ENCODE measurements at places on chromosomes 3 and 15.
A peak's percentile ranks its signal among the peaks of the same experiment; 100 is the strongest.

- no peak for DNase-seq
These were observed 3.7 kb upstream of the DLL4 start for GRCh38 chr15:40925495-40925862.

GRCh38 chr3:123042413-123042812 lies 14.8 kb upstream of the SEMA5B start:
- no peak for DNase-seq

DNA sequence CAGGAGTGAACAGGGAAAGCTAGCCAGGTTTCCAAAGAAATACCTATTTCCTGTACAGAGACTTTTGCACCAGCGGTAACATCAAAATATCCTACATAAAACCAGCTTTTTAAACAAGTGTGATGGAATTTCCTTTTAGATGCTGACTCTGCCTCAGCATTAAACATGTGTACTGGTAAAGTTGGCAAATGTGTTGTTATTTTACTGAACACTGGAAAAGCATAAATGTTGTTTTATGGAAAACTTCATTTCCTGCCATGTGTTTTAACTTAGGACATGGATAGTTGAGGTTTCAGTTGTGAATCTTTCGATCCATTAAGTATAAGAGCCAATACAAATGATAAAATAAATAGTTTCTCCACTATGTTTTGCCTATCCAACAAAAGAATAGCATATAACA lies 15.7 kb downstream of the OXNAD1 start:
- DNase-seq, result no peak

DNA sequence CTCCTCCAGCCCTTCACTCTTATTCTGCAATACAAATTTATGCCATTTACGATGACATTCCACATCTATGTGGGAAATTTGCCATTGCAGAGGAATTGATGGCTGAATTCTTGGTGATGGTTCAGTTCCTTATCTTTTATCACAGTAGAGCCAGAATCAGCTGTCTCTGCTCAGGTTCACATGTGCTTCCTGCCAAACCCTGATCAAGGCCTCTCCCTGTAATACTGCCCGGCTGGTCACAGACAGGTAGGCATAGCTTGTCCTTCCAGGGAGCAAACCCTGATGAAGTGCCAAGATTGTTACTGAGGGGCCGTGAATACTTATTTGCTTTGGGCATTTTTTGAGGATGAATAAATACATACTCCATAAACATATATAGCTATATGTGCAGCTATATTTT lies 450.0 kb downstream of the NSUN3 start:
- no peak for DNase-seq

- DNase-seq, result no peak
These were observed 6.3 kb upstream of the HES1 start for GRCh38 chr3:194129581-194130133.

DNA sequence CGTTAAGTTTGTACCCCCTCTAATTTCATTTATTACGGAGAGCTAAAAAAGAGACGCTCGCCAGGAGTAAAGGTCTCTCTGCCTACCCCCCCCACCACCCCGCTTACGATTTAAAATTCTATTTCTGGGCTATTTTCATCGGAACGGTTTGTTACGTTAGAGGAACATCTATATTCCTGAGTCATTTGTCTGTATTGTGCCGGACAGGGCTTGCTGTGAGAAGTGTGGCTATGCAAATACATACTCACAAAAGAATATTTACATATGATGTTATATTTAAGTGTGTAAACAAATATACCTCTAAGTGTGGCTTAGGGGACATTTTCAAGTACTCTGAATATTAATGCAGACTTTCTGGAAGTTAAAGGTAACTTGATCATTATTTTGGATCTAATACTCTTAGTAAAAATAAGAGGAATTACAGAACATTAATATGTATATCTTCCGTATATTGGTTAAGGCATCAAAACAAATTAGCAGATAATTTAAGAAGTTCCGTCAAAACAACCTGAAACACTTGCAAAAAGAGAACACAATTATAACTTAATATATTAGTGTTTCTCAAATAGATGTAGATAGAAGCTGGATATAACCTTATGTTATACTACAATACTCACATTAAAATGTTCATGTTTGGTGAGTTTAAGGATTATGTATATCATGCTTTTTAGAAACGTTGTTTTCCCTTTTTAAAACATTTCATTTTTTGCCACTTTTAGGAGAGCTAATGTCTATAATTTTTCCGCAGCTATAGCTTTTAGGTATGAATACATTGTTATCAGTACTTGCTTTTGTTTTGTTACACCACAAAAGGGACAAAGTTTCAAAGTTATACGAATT lies 1.6 kb upstream of the SHOX2 start:
- no peak for DNase-seq

- DNase-seq, result no peak
These were observed 630 bp downstream of the KIF15 start for GRCh38 chr3:44762170-44762677.

- no peak for DNase-seq
These were observed 36.9 kb downstream of the TSPAN3 start for GRCh38 chr15:77033729-77034671.

DNA sequence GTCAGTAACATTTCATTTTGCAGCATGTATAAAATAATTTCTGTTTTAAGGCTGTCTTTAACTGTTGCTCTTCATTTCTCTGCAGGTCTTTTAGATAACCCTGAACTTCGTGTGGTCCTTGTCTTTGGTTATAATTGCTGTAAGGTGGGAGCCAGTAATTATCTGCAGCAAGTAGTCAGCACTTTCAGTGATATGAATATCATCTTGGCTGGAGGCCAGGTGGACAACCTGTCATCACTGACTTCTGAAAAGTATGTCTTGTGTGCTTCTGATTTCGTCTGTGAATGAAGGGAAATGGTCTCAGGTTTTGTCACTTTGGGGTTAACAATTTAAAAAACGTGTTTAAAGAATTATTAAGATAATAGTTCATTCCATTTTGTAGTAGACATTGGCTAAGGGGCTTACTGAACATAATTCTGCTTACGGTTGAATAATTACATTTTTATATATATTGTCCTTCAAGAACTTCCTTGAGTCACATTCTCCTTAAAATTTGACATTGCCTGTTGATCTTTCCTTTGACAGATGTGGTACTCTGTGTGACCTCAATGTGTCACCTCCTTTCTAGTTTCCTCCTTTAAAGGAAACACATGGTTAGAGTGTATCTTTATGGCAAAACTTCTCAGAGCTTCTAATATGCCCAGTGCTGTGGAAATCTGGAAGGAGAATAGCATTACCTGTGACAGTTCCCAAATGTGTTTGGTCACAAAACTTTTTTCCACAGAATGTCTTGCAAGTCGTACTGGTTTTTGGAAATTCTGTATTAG lies 26.3 kb downstream of the FBXO22 start:
- DNase-seq, result no peak

DNA sequence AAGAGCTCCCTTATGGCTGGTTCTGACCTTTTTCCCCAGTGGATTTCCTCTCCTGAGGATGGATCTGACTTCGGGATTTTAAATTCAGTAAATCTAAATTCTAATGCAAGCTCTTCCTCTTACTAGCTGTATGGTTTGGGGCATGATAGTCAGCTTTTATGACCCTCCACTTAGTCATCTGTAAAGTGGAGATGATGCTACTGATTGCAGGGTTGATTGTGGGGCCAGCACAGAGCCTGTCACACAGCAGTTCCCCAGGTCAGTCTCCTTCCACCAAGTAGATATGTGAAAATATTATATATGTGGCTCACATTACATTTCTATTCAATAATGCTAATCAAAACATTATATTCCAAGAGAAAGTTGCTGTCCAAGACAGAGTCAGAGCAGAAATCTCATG lies 141.3 kb upstream of the UBE2E1 start:
- DNase-seq, result no peak

DNA sequence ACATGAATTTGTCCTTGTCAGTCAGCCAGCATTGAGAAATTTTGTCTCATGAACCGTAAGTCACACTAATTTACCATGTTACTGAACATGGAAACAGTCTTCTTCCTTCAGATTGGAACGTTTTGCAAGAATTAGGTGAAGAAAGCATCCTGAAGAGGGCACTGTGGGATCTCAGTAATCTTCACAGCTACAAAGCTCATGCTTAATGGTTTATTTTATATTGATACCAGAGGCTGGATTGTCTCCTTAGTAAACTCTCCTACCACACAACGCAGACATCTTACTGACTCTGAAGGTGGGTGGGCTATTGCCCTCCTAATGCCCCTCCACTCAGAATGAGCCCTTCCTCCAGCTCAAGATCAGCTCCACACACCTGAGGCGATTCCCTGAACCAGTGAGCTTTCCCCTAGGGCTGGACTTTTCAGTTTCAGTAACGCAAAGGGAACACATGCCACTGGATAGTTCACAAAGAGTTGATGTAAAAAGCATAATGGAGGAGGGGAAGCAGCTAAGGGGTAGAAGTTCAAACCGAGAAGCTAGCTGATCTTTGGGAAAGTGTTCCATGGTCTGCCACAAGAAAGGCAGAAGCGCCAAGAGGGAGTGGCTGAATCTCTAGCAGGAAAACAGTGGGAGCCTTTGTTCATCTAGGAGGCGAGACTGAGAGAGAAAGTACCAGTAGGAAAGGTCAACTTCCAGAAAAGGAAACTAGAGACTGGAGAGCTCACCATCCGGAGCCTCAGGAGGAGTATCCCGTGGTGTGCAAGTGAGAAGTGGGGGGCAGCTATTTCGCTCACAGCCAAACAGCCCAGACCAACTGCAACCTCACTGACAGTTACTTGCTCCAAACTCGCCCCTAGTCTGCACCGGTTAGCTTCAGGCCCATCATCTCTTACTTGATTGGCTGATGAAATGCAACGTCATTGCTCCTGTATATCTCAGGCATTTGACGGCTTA lies at the start of gene SLC9C1:
TSS of gene SLC9C1 (minus strand) at position 849 of the 954 bp plus-strand sequence. CDS start 7,425 bp downstream, outside the sequence.
- DNase-seq, result no peak

DNA sequence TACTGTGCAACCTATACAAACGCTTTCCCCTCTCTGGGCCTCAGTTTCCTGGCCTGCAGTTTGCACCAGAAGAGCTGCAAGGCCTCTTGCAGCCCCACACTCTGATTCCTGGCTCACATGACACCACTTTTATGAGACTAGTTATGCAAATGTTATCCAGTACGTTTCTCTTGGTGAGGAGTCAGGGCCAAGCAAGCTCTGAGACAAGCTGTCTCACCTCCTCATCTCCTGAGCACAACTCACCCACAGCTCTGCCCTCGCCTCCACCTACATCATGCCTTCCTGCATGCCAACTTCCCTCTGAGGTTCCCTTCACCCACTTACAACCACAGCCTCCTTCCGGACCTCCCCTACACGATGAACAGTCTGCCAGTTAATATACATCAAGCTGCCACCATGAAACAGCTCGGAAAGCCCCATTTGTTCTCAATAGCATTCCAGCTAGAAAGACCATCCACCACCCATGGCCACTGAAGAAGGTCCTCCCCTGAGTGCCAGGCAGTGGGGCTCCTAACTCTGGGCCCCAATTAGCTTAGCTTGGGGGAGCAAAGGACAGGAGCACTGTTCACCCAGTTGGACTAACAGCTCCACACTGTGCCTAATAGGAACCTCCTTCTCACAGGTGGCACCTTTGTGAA lies 25.0 kb downstream of the CRYGS start:
- peak; percentile 24 for DNase-seq

DNA sequence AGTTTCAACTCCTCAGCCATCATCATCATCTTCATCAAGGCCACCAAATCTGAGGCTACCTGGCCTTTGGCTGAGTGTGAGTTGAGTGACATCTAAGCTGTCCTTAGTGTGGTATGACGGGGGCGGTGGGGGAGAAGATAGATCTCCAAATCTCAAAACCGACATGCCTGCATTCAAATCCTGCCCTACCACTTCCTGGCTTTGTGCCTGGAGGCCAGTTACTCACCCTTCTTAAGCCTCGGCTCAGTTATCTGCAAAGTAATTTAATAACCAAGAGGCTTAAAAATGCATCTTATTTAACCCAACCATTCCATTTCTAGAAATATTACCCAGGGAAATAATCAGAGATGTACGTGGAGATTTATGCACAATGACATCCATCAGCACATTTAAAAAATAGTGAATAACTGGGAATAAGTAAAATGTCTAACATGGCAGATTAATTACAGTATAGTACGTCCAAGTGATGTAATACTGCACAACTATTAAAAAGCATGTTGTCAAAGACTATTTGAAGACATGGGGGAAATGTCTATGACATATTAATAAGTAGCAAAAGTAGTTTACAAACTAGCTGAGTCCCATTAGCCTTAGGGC lies 167.4 kb downstream of the NTRK3 start:
- no peak for DNase-seq
